ENCODE measurements at places on chromosomes 4 and X. TPM values are rescaled to one million over a fixed set of nuclear protein-coding genes. Genes with fewer than 3 reads are reported as not detected.

Gene SLIT2
- 35.9 TPM for total RNA-seq

- DNase-seq: no peak
These were observed 92.2 kb downstream of the PALLD start for GRCh38 chr4:168588916-168589531.

GRCh38 chr4:40621592-40622512 is 7.8 kb downstream of the RBM47 start:
- DNase-seq: peak; percentile 85

Gene RHOXF2
- total RNA-seq: under 0.01 TPM

GRCh38 chr4:123398066-123398852 is 1.7 kb downstream of the SPRY1 start:
- DNase-seq: peak; percentile 93

GRCh38 chrX:70030301-70030767 is 19.4 kb downstream of the AWAT2 start:
- no peak for DNase-seq

Gene ZXDB
- 12.3 TPM for total RNA-seq

DNA sequence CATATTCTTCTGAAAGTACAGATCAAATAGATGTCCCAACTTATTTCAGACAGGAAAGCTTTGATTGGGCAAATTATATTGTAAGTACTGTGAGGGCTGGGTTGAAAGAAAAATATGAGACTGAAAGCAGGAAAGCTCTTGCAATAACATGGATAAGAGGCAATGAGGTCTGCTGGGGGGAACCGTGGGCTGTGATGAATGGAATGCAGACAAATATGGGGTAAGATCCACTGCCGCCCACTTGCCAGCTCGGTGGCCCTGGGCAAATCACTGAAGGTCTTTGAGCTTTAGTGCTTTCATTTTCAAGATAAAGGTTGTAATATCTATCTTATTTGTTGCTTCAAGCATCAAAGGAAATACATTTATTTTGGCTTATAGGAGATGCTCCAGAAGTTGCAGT is 51.0 kb downstream of the AGA start:
- DNase-seq: no peak

DNA sequence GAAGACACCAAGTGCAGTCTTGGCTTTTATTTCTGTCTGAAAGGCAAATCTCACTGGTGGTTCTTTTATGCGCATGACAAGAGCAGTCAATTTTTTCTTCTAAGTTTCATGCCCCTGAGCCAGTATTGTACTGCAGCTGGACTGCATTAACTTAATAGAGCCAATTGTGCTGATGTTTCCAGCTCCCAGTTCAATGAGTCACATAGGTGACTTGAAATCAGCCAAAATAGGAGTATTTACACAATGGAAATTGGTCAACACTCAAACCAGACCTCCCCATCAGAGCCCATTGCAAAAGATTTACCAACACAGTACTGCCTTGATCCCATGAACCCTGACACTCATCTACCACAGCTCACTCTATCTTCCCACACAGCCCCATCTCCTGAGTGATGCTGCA is 100.3 kb upstream of the GUCY1A1 start:
- DNase-seq: peak; percentile 38

Measured in osteoblast (primary cell).